ENCODE measurements at places on chromosomes 5 and 9.

GRCh38 chr9:126796758-126797157 is 8.1 kb upstream of the ZBTB43 start:
- no peak for DNase-seq

- no peak for DNase-seq
Measured at GRCh38 chr5:25439025-25439424, 794.2 kb upstream of the CDH10 start.

DNA sequence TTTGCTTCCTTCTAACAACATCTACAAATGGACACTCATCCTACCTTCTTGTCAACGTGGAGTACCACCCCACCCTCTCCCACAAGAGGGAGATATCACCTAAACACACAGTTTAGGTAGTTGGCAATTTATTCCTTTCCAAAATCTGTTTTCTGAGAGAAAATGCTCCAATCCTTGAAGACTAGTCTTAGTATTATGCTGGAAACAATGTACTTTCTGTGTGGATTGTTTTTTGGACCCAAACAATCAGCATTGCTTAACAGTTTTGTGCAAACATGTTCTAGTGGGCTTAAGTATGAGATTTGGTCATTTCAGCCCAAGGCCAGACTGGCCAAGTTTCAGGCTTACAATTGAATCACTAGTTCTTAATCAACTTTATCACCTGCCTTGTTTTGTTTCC is 359.1 kb downstream of the ARHGEF28 start:
- DNase-seq, result peak; percentile 25

GRCh38 chr9:15403155-15403554 is 19.5 kb upstream of the SNAPC3 start:
- DNase-seq, result peak; percentile 6

- DNase-seq, result no peak
Measured at GRCh38 chr5:132054697-132055440, 5.6 kb upstream of the IL3 start.

GRCh38 chr9:121598167-121598964 is 53.1 kb upstream of the DAB2IP start:
- peak; percentile 90 for DNase-seq

DNA sequence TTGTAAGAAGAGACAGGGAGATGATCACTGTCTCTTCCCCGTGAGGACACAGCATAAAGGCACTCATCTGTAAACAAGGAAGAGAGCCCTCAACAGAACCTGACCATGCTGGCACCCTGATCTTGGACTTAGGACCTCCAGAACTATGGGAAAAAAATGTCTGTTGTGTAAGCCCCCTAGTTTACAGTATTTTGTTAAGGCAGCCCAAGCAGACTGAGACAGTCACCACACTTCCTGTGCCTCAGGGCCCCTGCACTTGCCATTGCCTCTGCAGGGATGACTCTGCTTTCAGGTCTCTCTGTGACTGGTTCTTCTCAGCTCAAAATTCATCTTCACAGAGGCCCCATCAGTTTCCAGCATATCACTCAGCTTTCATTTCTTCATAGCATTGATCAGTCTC is 372.1 kb downstream of the TLE1 start:
- DNase-seq, result peak; percentile 22

DNA sequence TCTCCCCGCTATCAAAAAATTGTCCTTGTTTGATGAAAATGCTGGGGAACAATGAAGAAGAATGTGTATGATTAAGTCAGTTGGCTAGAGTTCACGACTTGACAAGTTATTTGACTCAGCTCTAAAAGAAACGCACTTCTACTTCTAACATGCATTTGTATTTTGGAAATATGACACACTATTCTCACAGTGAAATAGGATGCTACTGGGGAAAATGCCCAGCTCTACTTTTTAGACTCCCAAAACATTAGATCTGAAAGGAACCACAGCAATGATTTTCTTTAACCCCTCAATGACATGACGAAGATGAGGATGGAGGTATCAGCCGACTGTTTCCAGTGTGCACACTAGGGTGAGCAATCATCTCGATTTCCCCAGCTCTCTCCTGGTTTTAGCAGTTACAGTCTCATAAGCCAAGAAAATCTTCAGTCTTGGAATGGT is 83.6 kb upstream of the PCSK1 start:
- no peak for DNase-seq

DNA sequence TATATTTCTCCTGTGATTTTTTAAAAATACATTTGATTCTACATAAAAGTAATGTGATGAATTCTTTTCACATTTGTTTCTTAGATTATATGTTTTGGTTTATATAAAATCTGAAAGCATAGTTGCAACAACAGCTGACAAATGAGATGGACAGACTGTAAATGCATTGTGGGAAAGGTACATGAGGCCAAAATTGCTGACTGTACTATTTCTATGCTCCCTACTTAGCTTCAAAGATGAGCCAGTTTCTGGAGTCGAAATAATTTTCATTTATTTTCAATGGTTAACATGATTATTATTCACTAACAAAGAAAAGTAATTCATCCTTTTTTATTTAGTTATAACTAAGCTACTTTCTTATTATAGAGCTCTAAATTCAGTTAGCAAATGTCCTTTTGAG is 441.3 kb upstream of the CCNG1 start:
- DNase-seq, result no peak

- peak; percentile 43 for DNase-seq
Measured at GRCh38 chr5:16616536-16617273, at the start of gene RETREG1. TSS of gene RETREG1 (minus strand) at chr5:16616997. CDS start at chr5:16616971, 26 bp downstream.

GRCh38 chr9:113227436-113227835 is 6.1 kb downstream of the SLC31A1 start:
- DNase-seq, result no peak

GRCh38 chr9:7053903-7054302 is 296.1 kb downstream of the KDM4C start:
- no peak for DNase-seq

- DNase-seq, result peak; percentile 91
Measured at GRCh38 chr5:5335700-5336264, 86.7 kb upstream of the ICE1 start.

GRCh38 chr5:91224969-91225368 is 158.1 kb downstream of the ARRDC3 start:
- no peak for DNase-seq

GRCh38 chr9:133294257-133294656 is 19.3 kb upstream of the ABO start:
- DNase-seq, result no peak

- DNase-seq, result no peak
Measured at GRCh38 chr5:33468775-33469435, 28.1 kb downstream of the TARS1 start.

DNA sequence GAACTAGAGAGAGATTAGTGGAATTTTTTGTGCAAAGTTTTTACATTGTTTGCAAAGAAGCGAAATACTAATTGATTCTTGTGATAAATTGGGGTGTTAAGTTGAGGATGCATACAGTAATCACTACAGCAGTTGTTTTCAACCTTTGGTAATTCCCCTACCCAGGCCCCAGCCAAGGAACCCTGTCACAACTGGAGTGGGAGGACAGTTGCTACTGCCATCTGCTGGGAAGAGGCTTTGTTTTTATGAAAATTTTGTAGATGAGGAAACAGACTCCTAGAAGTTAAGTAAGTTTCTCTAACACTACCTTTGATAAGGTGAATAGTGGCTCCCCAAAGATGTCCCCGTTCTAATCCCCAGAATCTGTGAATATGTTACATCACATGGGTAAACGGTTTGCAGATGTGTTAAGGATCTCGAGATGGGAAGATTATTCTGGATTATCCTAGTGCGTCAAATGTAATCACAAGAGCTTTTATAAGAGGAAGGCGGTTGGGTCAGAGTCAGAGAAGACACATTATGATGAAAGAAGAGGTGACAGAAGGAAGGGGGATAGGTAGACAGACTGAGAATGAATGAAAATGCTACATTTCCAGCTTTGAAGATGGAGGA is 34.0 kb upstream of the PPP1R2B start:
- peak; percentile 0 for DNase-seq

- DNase-seq, result no peak
Measured at GRCh38 chr5:61623401-61624069, 291.5 kb downstream of the ZSWIM6 start.

DNA sequence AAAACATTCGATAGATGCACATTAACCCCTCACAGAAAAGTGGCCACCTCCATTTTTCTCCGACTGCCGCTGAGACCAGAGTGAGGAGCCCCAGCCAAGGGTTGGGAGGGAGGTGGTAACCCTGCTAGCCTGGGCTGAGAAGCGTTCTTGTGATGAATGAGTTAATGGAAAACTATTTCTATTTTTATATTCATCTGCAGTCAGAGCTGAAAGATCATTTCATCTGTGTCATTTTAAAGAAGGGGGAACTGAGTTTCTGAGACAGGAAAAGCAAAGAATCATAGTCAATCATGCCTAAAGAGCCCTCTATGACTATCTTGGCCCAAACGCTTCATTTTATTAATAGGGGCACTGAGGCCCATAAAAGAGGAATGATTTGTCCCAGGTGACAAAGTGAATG is 229.5 kb downstream of the PAPPA start:
- DNase-seq, result no peak

GRCh38 chr9:134989206-134990065 is 71.7 kb upstream of the FCN1 start:
- DNase-seq, result no peak

GRCh38 chr9:8628791-8629190 is 829.2 kb upstream of the DMAC1 start:
- no peak for DNase-seq

DNA sequence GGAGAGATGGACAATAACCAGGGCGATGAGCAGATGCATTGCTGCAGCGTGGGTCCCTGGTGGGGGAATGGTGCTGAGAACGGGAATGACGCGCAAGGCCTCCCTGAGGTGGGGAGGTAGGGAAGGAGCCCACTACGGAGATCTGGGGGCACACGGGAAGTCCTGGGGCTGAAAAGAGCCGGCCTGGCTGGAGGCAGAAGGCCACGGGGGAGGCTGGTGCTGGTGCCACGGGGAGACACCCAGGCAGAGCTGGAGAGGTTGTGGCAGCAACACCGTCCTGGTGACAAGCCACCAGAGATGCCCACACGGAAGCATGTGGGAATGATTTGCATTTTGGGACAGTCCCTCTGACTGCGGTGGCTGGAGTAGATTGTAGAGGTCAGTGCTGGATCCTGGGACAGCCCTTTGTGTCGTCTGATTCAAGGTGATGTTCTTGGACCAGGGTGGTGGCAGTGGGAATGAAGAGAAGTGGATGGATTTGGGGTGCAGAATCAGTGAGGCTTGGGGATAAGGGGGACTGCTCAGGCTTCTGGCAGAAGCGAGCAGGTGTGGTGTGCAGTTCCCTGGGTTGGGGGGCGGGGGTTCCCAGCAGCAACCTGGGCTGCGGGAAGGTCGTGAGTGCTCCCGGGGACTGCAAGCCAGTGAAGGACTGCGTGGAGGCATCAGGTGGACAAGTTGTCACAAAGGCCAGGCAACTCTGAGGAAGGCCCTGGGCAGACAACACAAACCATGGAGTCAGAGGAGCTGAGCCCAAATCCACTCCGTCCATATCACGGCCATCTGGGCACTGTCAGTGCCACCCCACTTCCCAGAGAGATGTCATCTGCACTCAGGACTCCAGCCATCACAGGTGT is 25.2 kb upstream of the CNOT6 start:
- no peak for DNase-seq

GRCh38 chr9:20584968-20585643 is 37.2 kb downstream of the MLLT3 start:
- DNase-seq, result no peak

- DNase-seq, result no peak
Measured at GRCh38 chr5:146321571-146321970, 17.1 kb upstream of the POU4F3 start.

DNA sequence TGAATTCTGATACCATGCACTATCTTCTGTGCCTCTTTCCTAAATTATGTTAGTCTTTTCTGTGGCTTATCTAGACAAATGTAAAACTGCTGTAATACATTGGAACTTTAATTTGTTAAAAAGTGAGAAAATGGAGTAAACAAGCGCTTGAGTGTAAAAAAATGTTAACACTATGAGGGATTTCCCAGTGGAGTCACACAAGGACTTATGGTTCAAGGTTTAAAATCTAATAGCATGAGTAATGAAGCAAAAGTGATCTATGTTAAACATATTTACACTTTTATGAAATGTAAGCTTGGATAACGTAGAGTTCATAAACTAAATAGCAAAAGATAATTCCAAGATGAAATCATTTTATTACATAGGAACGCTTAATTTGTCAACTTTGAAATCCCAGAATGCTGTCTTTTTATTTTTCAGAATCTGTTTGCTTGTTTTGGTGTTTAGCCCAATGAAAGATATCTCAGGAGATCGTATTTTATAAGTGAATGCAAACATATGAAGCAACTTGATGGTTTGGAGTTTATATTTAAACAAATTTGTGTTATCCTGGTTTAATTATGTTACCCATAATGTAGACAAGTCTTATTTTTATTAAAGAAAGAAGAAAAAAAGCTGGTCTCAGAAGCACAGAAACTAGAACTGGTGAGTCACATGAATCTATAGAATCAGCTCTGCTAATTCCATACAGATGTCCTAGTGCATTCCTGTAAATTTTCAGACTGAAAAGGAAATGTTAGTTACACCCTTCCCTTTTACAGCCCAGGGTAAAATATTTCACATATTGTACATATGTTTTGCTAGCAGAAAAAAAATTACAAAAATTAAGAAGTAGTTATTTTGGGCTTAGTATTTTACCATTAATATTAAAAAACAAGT is 34.2 kb upstream of the FBN2 start:
- DNase-seq, result peak; percentile 57

GRCh38 chr5:33745101-33745770 is 146.6 kb downstream of the ADAMTS12 start:
- no peak for DNase-seq

DNA sequence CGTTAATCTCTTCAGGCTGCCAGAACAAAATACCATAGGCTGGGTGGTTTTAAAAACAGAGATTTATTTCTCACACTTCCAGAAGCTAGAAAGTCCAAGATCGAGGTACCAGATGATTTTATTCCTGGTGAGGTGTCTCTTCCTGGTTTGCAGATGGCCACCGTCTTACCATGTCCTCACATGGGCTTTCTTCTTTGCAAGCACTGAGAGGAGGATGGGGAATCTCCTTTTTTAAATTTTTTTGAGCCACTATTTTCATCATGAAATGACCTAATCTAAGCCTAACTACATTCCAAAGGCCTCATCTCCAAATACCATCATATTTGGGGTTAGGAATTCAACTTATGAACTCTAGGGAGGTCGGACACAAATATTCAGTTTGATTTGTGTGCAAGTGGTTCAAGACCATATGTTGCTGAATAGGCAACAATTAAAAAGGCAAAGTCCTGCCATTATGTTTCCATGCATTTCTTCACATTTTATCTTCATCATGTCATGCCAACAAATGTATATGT is 371.2 kb downstream of the CDH18 start:
- peak; percentile 68 for DNase-seq

GRCh38 chr5:14741801-14742440 is 77.4 kb downstream of the OTULIN start:
- DNase-seq, result no peak

- DNase-seq, result no peak
Measured at GRCh38 chr9:72486594-72486955, 34.8 kb upstream of the TMC1 start.

GRCh38 chr9:7370381-7370780 is 429.2 kb downstream of the DMAC1 start:
- no peak for DNase-seq

DNA sequence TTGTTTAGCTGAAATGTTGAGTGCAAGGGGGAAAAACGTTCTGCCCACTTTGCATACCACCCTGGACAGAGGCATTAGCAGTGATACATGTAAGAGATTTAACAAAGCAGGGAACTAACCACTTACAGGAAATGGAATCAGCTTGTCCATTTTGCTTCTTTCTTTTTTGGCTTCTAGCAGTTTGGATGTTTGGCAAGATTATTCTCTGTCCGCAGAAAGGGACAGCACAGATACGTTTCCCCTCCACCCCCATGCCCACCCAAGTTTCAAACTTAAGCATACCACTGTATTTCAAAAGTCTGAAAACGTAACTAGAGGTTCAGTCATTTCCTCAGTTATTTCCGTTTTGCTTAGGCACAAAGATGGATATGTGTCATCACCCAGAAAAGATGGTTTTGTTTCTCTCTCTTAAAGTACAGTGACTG is 118.4 kb downstream of the GDNF start:
- no peak for DNase-seq
